ENCODE measurements at places on chromosomes 7 and 10. TPM values are rescaled to one million over a fixed set of nuclear protein-coding genes. Genes with fewer than 3 reads are reported as not detected.

DNA sequence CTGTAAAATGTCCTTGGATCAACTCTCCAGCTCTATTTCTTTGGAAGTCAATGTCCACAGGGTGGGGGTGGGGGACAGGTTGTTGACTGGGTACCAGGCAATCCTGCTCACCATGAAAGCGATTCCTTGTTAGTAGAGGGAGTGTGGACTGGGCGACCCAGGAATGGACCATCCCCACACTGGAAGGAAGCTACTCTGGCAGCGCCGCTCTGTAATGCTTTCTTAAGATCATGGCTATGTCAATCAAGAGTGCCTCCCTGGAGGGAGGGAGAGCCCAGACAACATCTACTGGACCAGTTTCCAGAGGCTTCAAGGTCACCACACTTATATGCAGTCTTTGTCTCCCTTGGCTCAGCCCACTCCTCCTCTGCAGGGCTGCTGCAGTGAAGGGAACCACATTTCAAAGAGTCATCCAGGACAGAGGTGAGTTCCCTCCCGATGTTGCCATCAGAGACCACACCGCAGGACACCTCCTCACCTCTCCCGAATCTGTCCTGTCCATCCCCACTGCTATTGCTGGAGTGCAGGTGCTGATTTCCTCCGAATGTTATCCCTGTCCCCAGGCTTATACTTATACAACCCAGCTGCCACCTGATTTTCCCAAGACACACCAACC lies 6.9 kb downstream of the GIMAP5 start:
- no peak for DNase-seq

The THSD7A gene
- not detected for total RNA-seq

DNA sequence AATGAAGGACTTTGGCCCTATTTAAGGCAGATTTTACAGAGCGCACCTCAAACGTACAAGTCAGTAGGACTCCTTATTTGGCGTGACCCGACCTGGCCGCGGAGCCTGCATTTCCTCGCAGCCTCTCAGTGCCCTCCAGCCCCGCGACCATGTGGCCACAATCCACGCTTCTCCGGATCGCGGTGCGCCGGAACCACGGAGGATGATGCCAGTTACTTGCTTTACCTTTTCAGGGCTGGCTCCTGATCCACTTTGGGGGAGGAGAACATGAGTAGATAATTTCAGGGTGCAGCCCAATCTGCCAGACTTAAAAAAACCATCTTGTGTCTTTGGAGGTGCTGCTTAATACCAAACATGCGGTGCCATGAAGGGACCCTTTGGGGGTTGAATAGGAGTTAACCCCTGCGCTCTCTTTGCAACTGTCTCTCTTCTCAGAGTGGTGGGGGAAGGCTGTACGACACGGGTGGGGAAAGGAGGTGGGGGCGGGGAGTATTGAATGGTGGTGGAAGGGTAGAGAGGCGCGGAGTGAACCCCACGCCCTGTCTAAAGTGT lies 1.5 kb downstream of the FRAT1 start:
- no peak for DNase-seq

DNA sequence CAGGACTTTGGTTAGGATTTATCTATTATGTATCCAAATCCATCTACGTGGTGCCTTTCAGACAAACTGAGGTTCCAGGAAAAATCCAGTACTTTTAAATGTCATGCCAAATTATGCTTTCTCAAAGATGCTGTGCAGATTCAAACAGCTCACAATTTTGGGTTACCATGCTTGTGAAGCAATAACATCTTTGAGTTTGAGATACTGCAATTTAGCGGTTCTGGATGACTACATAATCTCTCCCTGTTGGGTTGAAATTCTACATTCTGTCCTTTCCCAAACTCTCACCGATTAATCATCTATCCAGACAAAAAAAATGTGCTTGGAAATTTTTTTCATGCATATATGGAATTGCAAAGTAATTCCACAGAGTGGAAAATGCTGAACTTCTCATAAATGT lies 3.5 kb downstream of the RHOBTB1 start:
- no peak for DNase-seq

The ALOX5 gene
- total RNA-seq, result 2.7 TPM

All from CD4-positive, alpha-beta T cell (primary cell).